ENCODE measurements at places on chromosomes 11 and 22. TPM values are rescaled to one million over a fixed set of nuclear protein-coding genes. Genes with fewer than 3 reads are reported as not detected.

The HEPHL1 gene
- not detected for polyA plus RNA-seq

The SLC2A11 gene
- polyA plus RNA-seq: 12.4 TPM

DNA sequence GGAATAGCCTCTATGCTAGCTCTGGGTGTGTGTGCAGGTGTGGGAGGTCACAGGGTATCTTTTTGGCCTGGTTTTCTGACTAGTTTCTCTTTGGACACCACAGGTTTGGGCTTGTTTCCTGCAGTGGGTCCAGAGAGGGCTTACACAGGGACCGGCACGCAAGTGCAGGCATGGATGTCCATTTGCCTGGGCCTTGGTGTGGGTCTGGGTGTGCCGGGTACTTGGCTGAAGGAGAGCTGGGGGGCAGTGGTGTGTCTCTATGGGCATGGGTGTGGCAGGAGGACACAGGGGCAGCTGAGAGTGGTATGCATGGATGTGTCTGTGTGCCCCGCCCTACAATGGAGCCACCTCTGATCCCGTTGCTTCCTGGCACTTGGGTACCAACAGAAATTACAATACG, 7.5 kb upstream of the KCNJ11 start:
- DNase-seq: no peak

The OR5AP2 gene
- polyA plus RNA-seq: not detected

DNA sequence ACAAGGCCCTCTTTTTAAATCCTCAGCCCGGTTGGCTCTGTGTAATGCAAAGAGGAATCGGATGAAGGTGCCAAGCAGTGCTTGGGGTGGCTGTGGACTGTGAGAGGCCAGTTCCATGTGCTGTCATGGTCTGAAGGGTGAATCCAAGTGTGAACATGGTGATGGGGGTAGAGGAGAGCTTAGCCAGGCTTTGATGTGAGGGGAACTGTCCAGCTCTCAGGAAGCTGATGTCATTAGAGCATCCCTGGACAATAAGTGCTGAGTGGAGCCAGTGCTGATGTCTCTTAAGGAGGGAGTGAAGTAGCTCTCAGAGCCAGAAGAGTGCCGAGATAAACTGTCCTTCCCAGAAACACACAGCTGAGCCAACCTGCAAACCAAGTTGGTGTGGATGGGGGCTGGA, 53.6 kb downstream of the NAV2 start:
- DNase-seq: no peak

GRCh38 chr22:24420072-24420976, 7.1 kb upstream of the ADORA2A start:
- no peak for DNase-seq

The VSIG2 gene
- polyA plus RNA-seq: not detected

GRCh38 chr11:75996523-75997442, 181.8 kb downstream of the UVRAG start:
- no peak for DNase-seq

- no peak for DNase-seq
Measured at GRCh38 chr22:42156598-42156997, 26.0 kb upstream of the CYP2D6 start.

The POU2AF2 gene
- polyA plus RNA-seq: not detected

DNA sequence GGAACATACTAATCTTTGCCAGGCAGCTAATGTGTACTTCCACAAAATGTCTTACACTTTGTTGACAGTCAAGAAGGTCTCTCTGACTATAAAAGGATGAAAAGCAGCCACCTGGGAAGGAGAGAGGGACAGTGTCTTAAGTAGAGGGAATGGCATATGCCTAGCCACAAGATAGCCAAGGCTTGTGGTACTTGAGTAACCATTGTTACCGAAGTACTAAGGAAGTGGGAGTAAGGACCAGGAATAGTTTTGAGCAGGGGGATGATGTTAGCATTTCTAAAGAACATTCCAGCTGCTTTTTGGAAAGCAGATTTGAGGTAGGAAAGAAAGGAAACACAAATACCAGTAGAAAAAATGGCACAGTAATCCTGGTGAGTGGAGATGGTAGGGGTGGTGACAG, 3.4 kb downstream of the TMEM126A start:
- DNase-seq: no peak

DNA sequence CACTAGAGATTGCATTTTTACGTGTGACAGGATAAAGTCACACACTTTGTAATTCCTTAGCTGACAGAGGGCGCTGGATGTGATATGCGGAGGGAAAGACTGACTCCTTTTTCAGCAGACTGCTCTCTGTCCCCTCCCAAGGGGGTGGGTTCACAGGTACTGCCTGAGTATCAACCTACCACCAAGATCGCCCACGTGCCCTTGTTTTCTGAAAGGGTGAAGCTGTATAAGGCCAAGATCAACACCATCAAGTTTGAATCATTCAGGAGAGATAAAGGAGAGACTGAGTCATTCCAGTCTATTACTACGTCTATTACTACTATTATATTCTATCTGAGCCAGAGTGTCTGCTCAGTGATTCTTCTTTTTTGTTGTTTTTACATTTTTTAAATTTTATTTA, 30.7 kb downstream of the BUD13 start:
- DNase-seq: no peak

The KRTAP5-2 gene
- polyA plus RNA-seq: not detected

DNA sequence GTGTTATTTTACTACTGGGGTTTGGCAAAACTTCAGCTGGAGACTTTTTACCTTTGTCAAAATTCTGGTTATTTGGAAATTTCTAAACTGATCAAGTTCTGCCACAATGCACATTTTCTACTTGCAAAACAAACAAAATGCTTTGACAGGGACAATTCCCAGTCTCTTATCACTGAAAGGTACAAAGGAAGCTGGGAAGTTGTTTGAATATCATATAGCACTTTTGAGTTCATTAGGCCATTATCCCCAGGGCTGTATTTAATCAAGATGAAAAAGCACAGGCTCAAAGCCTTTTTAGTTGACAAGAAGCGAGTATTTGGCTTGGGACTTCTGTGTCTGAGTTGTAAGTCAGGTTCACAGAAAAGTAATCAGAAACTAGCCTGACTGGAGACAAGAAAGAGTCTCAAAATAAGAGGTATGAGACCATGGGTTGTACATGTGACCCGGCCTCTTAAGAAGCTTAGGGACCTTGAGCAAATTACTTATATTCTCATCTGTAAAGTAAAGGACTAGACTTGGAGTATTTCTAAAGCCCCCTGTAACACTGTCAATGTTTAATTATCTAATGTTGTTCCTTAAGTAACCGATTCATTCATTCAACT, 2.9 kb upstream of the HORMAD2 start:
- no peak for DNase-seq

GRCh38 chr11:49505231-49505630, 296.8 kb upstream of the FOLH1 start:
- DNase-seq: no peak

DNA sequence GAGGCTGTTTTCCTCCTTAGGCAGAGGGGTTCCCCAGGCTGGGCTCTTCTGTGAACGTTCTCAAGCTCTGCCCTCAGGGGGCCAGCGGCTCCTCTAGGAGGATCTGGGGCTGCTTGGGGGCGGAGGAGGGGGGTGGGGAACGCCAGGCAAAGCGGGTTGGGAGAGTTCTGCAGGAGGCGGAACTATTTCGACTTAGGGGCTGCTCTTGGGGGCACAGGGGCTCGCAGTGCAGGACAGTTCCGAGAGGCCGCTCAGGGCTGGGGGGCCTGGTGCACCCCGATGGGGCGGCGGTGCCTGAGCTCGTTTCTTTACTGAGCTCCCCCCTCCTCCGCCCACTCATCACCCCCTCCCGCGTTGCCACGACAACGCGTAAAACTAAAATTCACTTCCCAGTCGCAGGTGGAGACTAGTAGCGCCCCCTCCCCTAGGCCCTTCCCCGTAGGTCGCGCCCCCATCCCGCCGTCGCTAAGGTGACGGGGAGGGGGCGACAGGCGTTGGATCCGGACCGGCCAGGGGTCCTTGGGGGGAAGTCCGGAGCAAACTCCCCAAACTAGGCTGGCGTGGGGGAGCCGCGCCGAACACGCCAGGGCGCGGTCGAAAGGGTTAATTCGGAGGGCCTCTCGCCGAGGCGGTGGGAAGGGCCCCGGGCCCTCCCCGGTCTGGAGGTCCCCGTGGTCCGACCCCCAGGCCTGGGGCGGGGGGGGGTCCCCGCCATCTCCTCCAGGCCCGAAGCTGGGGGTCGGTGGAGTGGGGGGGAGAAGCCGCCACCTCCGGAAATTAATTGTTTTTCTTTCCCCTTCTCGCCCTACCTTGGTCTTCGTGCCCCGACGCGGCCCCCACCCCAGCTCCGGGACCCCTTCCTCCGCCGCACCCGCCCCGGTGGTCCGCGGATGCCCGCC, 857 bp downstream of the SHANK3 start:
- DNase-seq: no peak

GRCh38 chr11:75504501-75504900, 21.2 kb downstream of the GDPD5 start:
- DNase-seq: no peak

DNA sequence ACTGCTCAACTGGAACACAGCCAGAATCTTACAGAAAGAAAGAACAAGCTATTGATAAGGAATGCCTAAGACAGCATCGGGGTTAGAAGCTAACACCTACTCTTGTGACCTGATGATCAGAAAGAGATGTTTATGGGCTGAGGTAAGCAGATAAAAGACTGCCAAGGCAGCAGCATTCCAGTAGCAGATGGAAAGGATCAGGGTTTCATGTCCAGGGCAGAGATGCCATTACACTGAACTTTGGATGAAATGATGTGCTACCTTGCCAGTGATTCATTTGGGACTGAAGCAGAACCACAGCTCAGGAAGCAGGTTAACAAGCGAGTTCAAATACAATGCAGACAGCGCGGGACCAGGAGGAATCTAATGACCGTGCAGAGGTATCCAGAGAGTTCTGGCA, 27.1 kb upstream of the APOA1 start:
- no peak for DNase-seq

DNA sequence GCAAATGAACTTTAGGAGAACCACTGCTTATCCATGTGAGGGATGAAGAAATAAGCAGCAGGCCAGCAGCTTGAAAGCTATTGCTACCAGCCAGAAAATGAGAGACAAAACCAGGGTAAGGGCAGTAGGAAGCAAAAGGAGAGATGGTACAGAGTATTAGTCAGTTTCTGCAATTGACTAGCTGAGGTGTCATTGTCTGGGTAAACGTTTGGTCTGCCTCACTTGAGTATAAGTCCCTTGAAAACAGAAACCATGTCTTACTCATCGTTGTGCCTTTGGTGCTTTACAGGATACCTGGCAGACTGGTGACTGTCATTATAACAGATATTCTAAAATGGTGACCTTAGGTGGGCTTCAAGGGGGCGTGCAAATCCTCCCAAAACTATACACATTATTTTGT, 63.9 kb upstream of the USP47 start:
- no peak for DNase-seq

The OR51B2 gene
- polyA plus RNA-seq: not detected

- no peak for DNase-seq
Measured at GRCh38 chr11:94762995-94763394, 5.2 kb upstream of the AMOTL1 start.

GRCh38 chr11:35145271-35145670, 6.3 kb downstream of the CD44 start:
- DNase-seq: no peak

DNA sequence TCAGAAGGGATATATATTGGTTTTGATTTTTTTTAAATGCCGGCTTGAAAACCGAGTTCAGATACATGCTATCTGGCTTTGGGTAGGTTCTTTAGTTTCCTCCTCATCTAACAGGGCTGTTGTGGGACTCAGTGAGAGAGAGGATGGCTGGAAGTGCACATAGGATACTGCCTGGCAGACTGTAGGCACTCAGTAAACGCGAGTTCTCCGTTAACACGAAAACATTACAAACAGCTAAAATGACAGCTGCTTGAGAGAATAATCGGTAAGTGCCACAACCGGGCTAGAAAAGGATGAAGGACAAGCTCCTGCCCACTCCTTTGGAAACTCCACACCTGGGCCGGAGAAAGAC, 369 bp downstream of the XRRA1 start:
- peak; percentile 4 for DNase-seq

DNA sequence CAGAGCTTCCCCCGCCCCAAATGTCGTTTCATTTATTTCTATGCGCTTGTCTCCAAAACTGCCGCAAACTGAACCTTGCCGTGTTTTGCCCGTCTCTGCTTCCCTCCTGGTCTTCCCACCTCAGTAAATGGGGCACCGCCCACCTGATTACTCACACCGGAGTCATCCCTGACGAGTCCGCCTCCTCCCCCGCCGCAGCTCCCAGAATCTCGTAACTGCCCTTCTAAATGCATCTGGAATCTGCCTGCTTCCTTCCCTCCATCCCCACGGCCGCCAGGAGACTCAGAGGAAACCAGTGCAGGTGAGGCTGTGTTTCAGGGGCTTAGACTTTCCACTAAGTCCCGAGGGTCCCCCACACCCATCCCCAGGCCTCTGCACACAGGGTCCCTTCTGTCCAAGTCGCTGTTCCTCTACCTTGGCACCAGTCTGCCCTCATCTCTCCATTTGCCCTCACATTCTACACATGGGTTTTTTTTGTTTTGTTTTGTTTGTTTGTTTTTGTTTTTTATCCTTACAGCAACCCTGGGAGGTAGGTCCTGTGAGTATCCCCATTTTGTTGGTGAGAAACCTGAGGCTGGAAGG, 62.6 kb upstream of the PHF21B start:
- peak; percentile 52 for DNase-seq

Data from A549 (cell line).